Stimulated activated CD4-positive, alpha-beta T cell treated with anti-CD3 and anti-CD28 coated beads, Interleukin-2, amount 100 ng/mL, for 24 hours (primary cell): ENCODE measurements at places on chromosomes 13 and 19.
A peak's percentile ranks its signal among the peaks of the same experiment; 100 is the strongest.

GRCh38 chr19:12940897-12941296, 2.5 kb downstream of the CALR start:
- DNase-seq: no peak

- DNase-seq: no peak
Observed at GRCh38 chr19:40580619-40581018, 3.9 kb downstream of the SHKBP1 start.

- DNase-seq: no peak
Observed at GRCh38 chr13:33111414-33112110, 95.3 kb downstream of the KL start.

GRCh38 chr19:30074741-30075715, 133.0 kb downstream of the URI1 start:
- DNase-seq: no peak

DNA sequence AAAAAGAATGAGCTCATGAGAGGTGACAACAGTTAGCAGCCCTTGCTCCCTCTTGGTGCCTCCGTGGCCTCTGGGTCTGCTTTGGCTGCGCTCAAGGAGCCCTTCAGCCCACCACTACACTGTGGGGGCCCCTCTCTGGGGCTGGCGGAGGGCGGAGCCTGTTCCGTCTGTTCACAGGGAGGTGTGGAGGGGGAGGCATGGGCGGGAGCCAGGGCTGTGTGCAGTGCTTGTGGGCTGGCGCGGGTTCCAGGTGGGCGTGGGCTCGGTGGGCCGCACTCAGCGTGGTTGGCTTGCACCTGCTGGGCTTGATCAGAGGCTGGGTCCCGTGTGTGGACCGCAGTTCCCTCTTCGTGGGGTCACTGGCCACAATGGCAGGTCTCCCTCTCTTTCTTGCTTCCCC, 953.4 kb upstream of the PRR20A start:
- no peak for DNase-seq

DNA sequence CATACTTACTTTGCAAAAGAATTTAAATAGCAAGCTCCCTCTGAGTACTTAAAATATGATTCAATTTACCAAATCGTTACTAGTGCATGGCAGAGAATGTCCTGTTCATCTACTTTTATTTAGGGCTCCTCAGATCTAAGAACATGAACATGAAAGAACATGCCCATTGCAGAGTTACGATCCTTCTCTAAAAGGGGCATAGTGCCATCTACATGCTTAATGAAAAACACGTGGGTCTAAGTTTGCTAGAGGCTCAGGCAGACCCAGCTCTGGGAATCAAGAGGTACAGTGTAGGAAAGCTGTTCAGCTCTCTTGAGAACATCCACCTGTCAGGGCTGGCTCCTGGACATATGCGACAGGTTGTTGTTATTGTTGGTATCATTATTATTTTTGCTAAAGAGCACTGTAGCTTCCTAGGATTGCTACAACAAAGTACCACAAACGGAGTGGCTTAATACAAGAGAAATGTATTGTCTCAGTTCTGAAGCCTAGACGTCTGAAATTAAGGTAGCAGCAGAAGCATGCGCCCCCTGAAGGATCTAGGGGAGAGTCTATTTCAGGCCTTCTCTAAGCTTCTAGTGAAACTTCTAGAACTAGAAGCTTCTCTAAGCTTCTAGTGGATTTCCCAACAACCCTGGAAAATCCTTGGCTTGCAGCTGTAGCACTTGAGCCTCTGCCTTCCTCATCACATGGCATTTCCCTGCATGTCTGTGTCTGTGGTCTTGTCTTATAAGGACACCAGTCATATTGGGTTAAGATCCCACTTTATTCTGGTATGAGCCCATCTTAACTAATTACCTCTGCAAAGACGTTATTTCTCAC, 133.9 kb downstream of the DCT start:
- no peak for DNase-seq

GRCh38 chr19:1862424-1863327, 703 bp downstream of the KLF16 start:
- peak; percentile 73 for DNase-seq

DNA sequence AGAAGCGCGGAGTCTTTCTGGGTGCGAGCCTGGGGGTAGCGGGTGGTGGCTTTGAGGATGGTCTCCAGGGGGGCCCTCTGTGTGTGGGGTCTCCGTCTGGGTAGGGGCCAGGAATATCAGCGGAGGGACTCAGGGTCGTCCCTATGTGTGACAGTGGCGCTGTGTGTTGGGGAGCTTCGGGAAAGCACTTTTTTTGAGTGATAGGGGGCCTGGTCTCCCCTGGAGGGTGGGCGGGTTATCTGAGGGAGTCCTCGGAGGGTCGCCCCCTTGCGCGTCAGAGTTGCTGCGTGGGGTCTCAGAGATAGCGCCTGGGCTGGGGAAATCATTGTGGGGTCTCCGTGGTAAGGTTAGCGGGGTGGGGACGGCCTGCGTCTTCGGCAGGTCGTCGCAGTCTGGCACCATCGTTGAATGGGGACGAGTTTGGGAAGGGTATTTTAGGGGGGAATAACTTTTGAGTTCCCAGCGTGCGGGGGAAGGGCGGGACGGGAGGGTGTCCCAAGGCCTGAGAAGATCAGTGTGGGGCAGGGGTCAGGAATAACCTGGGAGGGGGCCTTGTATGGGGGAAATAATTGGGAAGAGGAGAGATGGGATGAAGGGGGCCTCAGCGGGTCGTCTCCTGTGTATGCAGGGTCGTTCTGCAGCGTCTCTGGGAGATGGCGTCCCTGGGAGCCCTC, 857 bp downstream of the IER2 start:
- DNase-seq: no peak

GRCh38 chr19:5132206-5132560, 163.3 kb downstream of the KDM4B start:
- no peak for DNase-seq

GRCh38 chr13:58032676-58033460, 401.3 kb downstream of the PCDH17 start:
- DNase-seq: no peak

- DNase-seq: no peak
Observed at GRCh38 chr19:825897-826644, 1.6 kb upstream of the AZU1 start.

DNA sequence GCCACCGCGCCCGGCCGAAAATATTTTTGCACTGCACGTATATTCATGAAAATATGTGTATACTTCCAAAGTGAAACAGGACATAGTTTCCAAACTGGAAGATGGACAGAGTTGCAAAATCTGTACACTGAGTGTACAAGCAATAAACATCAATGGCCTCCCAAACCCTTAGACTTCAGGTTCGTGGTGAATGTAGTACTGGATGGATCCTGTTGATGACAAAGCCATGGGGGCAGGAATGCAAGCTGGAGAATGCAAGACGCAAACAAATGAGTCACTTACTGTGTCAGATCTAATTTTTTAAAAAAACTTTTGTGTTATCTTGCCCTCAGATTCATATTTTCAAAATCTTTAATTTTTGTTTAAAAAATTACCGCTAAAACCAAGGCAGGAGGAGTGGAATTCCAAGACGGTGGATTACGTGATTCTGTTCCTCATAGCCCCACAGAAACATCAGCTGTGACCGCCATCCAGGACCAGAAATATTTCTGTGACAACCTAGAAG, 12.7 kb upstream of the LILRA2 start:
- DNase-seq: no peak

GRCh38 chr19:13302526-13303270, 152.5 kb downstream of the IER2 start:
- DNase-seq: no peak

GRCh38 chr13:110391273-110391672, 84.2 kb downstream of the COL4A2 start:
- no peak for DNase-seq

DNA sequence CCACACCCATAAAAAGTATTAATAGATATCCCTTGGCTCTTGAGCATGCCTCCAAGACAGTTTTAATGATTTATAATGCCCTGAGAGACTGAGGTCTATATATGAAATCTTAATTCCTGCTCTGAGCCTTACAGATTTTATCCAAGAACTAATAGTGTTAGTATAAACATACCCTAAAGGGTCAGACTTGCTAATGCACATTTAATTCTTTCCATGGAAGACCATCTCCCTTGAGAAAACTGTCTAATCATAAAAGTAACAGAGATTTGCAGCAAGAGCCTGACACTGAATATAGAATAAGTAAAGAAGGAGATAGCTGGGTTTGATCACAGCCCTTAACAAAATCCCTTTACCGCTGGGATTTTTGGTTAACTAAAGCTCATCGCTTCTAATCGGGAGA, 650.8 kb upstream of the KLF12 start:
- no peak for DNase-seq

DNA sequence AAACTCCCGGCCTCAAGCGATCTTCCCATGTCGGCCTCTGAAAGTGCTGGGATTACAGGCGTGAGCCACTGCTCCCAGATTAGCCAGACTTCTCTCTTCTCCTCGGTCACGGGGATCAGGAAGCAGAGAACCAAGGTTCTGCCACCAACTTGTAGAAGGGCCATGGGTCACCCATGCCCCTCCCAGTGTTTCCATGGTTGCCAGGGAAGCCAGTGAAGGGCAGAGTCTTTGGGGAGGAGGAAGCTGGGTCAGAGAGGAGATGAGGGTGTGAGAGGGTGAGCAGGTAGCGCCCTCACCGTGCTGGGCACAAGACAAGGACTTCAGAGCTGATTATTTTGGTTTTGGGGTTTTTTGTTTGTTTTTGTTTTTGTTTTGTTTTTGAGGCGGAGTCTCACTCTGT, 77.1 kb downstream of the GNG7 start:
- DNase-seq: no peak

DNA sequence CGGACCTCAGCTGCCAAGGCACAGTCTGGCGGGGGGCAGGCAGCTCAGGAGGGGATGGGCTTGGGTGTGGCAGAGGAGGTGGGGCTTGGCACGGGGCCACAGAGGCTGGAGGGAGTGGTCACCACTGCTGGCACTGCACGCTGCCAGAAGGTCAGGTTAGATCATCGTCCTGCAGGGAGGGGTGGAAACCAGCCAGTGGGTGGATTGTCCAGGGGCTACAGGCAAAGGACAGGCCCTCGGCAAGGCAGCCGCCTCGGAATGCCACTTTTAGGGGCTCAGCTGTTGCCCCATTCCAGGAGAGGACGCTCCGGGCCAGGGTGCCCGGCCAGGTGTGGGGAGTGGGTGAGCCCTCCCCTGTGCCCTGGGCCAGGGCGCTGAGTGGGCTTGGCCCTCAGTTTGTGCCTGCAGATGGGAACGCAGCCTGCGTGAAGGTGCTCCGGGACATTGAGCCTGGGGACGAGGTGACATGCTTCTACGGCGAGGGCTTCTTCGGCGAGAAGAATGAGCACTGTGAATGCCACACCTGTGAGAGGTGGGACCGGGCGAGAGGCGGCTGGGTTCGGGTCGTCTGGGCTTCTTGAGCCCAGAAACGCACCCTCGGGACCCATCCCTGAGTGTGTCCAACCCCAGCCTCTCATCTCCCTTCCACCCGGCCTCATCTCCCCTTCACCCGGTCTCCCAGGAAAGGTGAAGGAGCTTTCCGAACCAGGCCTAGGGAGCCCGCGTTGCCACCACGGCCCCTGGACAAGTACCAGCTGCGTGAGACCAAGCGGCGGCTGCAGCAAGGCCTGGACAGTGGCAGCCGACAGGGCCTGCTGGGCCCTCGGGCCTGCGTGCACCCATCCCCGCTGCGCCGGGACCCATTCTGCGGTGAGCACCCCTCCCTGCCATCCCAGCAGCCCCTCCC, 6.4 kb downstream of the KMT5C start:
- no peak for DNase-seq

GRCh38 chr13:42373048-42373812, 101.3 kb downstream of the AKAP11 start:
- DNase-seq: no peak

DNA sequence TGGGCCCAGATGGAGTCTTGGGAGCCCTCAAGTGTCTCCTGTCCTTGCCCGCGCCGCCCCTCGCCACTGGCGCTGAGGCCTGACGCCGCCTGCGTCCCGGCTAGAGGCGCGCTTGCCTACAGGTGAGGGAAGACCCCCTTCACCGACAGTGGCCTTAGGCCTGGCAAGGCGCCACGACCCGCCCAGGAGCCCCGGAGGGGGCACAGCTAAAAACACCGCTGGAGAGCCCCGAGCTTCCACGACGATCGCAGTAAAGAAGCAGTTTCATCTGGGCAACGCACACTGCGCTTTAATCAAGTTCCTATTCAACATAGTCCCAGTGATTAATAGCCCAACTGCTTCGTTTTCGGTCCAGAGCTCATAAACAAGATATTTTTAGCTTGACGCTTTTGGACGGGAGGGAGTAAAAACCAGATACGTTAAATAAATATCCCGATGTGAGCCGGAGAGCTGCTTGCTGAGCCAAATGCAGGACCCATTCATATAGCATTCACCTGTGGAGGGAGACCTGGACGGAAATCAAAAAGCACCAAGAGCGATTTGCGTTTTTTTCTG, 1.5 kb upstream of the CEBPA start:
- no peak for DNase-seq

- DNase-seq: no peak
Observed at GRCh38 chr19:925087-925525, 729 bp upstream of the ARID3A start.

DNA sequence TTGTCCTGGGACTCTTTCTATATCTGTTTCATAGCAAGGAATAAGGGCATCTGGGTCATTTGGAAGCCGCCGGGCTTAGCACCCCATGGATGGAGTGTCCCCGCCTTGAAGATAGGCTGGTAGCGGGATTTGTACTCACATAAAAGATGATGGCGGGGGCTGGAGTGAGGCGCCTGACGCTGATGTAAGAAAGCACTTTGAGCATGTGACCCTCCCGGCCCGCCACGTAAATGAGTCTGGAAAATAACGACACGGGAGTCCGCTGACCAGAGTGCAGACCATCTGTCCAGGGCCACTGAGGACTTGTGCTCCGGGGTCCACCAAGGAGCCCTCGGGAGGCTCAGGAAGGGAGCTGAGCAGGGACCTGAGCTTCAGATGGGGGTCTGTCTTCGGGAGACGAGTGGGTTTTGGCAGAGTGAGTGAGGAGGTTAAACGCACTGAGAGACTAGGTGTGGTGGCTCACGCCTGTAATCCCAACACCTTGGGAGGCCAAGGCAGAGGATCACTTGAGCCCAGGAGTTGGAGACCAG, 25.8 kb downstream of the SLC7A9 start:
- no peak for DNase-seq

DNA sequence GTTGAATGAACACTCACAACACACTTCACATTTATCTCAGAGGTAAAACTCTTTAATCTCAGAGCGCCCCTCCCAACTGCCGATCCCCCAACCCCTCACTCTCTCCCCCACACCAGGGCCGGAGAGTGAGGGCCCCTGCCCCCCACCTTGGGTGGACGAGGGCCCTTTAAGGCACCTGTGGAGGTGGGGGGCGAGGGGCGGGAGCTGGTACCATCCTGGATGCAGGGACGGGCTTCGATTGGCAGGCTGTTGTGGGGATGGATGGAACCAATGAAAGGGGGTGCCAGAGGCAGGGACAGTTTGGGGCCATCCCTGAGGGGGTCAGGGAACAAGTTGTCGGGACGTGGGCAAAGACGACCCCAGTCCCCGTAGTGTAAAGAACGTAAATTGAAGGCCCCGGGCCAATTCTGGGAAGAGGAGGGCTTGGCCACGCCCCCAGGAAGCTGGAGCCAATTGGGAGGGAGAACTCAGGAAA, 1.7 kb upstream of the PNKP start:
- no peak for DNase-seq

- DNase-seq: no peak
Observed at GRCh38 chr13:103101500-103101899, 35.3 kb upstream of the SLC10A2 start.

GRCh38 chr19:39247701-39248664, 673 bp downstream of the IFNL4 start:
- DNase-seq: peak; percentile 20

GRCh38 chr19:45677351-45678230, 9.6 kb downstream of the GIPR start:
- peak; percentile 84 for DNase-seq

GRCh38 chr13:68888832-68889231, 1218.8 kb upstream of the ATXN8OS start:
- DNase-seq: no peak
